ENCODE measurements at places on chromosomes 7 and 10.

GRCh38 chr10:29588629-29589421, 45.9 kb downstream of the SVIL start:
- DNase-seq: no peak

- no peak for DNase-seq
Measured at GRCh38 chr10:11358011-11358410, 253.4 kb downstream of the USP6NL start.

DNA sequence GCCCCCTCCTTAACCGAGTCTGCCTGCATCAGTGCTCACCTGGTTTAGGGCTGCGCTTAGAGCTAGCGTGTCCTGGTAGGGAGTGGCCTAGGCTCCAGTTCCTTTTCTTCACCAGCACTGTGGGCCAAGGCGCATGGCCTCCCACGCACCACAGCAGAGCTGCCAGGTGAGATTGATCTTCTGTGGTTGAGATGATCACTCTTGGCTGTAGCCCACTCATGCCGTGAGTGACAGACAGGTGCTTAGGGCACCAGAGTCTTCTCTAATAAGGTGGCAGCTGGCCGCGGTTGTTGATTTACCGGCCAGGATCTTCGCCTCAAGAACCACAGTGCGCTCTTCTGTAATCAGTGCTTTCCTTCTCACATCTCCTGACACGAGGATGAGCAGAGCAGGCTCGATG, 157.2 kb upstream of the INSYN2A start:
- DNase-seq: no peak

DNA sequence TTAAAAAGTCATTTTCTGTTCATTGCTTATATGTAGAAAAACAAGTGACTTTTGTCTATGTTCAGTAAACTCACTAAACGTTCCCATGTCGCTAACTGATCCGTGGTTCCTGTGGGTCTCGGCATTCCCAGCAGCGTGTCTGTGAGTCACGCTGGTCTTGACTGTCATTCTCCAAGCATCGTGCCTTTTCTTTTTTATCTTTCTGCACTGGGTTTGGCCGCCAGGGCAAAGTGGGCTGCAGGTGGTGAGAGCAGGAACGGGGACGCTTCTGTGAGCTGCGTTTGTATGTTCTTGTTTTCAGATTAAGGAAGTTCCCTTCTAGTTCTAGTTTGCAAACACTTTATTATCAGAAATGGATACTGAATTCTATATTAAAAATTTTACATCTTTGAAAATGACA, 6.8 kb upstream of the SCART1 start:
- DNase-seq: no peak

- no peak for DNase-seq
Measured at GRCh38 chr10:12583891-12584595, 234.7 kb downstream of the CAMK1D start.

- no peak for DNase-seq
Measured at GRCh38 chr10:31456468-31456867, 137.5 kb downstream of the ZEB1 start.

DNA sequence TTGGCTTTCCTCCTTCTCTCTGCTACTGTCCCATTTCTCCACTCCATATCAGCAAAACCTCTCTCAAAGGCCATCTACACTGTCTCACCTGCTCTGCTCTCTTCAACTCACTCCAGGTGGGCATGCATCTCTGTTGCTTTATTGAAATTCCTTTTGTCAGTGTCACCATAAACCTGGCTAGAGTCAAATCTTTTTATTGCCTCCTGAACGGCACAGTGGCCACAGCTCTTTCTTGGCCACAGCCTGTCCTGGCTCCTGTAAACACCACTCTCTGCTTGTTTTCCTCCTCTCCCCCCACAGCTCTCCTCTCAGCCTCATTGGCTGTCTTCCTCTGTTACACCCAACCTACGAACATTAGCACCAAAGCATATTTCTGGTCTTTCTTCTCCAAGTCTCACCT, 31.1 kb upstream of the TMEM273 start:
- no peak for DNase-seq

GRCh38 chr10:88553116-88553752, 29.9 kb downstream of the RNLS start:
- peak; percentile 62 for DNase-seq

GRCh38 chr7:84837405-84837804, 349.5 kb downstream of the SEMA3D start:
- DNase-seq: no peak

GRCh38 chr10:78752708-78753107, 316.1 kb upstream of the ZMIZ1 start:
- DNase-seq: no peak

- DNase-seq: no peak
Measured at GRCh38 chr10:32269343-32270100, 77.4 kb downstream of the EPC1 start.

- DNase-seq: no peak
Measured at GRCh38 chr7:130346177-130346905, 1.7 kb downstream of the CPA5 start.

DNA sequence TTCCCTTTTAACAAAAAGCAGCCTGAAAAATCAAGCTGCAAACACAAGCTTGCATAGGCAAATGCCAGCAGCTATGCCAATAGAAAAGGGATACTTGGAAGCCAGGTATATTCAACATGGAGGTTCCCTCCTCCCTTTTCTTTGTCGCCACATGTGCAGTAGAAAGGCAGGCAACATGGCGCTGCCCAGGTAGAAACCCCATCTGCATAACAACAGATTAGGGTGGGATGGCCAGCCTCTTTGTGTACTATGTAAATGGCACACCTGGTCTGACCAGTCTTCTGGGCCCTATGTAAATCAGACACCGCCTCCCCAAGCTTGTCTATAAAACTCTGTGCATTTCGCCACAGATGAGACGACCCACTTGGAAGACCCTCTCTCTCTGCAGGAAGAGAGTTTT, 58.1 kb downstream of the CCDC3 start:
- DNase-seq: no peak

DNA sequence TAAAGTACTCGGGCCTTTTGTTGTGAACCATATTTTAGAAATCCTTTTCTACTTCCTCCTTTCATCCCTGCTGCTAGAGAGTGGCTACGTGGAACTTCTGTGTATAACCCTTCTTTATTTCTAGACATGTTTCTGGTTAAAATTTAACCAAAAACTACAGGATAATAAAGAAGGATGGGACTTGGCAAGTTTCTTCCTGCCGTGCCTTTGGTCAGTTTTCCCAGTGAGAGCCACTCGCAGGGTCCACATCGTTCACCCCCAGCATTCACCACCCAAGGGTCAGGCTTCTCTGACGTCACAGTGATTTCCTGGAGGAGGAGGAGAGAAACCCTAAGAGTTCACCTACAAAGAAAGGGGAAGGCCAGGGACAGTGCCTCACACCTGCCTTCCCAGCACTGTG, 45.4 kb downstream of the NKX6-2 start:
- DNase-seq: no peak

DNA sequence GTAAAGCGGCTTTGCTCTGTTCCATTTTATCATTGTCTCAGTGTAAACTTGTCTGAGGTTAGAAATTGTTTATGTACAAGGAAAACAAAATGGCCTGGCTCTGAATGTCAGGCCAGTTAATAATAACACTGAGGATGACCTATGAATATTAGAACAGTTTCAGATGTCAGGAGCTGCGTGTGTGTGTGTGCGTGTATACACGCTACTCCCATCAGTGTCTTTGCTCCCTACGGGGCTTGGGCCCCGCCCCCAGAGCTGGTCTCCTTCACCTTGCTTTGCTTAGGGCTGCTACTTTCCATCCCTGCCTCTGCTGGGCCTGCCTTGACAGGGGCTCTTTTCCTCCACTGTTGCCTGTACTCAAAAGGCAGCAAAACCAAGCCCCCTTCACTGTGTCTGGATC, 142.3 kb upstream of the BET1 start:
- no peak for DNase-seq

DNA sequence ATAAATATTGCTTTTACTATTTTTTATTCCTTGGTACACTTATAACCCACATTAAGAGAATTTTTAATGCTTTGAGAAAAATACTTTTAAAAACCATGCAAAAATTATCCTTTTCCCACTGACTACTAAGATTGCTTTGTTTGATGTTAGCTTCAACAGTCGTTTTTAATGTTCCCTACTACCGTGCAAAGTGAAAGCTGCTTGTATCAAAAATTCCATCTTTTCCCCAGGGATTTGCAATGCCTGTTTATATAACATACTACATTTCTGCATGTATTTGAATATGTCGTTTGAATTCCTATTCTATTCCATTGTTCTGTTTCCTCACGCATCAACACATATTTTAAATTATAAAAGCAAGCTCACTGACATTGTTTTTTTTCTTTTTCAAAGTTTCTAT, 54.4 kb downstream of the TFPI2 start:
- no peak for DNase-seq

GRCh38 chr10:94546901-94547185, 1.3 kb downstream of the HELLS start:
- DNase-seq: no peak

DNA sequence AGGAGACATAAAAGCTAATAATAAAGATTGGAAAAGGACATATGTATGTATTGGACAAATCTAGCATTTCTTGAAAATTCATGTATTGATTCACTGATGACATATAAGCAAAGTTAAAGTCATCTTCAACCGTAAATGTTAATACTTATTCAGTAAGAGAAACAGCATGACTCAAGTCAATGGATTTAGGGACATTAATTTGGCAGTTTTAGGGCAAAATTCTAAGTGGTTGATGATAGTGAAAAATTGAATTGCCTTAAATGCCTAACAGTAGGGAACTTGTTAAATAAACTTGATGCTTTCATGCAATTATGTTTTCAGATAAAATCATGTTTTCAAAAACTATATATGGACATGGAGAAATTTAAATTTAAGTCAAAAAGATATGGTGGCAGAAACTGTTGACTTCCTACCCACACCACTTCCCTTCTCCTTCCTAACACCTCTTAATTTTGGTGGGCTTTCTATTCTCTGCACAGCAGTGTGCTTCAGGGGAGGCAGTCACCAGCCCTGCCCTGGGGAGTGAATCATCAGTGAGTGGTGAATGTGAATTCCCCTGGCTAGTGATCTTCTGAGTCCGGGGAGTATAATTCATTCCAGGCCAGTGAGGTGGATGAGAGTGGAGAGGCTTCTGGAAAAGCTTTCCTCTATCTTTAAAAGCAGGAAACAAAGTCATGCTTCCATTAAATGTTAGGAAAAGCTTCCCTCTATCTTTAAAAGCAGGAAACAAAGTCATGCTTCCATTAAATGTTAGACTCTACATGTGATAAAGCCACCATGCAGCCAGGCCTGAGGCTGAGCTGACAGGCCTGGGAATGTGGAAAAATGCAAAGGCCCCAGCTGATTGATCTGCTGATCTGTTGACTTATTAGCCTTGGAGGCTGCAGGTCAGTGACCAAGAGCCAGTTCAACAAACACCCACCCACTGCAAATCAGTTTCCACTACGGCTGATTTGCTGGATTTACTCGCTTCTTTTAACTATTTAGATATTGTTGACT, 25.2 kb upstream of the ITGB1 start:
- DNase-seq: peak; percentile 42

DNA sequence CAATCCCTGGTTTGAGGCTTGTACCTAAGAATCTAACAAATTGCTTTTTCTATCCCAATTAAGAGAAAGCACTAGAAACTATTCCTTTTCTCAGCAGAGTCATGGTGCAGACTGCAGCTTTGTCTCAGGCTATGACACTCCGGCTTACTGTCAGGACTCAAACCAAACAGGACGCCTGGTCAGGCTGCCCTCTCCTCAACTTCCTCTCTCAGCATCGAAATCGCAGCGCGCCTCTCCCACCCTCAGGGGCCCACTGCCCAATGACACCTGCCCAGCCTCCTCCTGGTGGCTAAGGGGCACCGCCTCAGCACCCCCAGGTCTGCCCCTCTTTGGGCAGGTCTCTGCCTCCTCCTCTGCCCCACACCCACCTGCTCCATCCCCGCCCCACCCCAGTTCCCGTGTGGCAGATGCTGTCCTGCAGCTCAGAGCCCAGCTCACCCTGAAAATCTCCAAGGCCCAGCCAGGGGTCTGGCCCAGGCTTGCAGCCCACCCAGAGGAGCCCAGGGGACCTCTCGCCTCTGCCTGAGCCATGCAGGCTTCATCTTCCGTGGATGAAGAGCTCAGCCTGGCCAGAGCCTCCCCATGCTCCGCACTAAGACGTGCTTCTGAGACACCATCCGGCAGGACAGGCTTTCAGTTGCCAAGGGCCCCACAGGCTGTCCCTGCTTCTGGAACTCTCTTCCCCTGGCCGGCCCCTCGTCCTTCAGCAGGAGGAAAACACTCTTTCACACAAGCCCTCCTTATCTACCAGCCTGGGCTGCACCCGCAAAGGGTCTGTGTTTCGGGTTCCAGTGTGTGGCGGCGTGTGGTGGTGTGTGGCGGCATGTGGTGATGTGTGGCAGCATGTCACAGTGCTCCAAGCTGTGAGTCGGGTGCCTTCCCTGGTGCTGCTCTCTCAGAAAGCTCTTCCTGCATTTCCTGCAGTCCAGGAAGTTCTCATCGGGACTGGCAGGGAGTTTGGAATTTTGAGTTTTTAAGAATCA, 16.4 kb upstream of the PTPRN2 start:
- no peak for DNase-seq

GRCh38 chr7:24201226-24201625, 82.8 kb upstream of the NPY start:
- no peak for DNase-seq
